Cardiac muscle cell (in vitro differentiated cells and primary cell): ENCODE measurements at places on chromosomes 6 and 20. TPM values are rescaled to one million over a fixed set of nuclear protein-coding genes. Genes with fewer than 3 reads are reported as not detected.

- DNase-seq, result no peak
Observed at GRCh38 chr20:63502671-63503172, 3.8 kb upstream of the EEF1A2 start.

DNA sequence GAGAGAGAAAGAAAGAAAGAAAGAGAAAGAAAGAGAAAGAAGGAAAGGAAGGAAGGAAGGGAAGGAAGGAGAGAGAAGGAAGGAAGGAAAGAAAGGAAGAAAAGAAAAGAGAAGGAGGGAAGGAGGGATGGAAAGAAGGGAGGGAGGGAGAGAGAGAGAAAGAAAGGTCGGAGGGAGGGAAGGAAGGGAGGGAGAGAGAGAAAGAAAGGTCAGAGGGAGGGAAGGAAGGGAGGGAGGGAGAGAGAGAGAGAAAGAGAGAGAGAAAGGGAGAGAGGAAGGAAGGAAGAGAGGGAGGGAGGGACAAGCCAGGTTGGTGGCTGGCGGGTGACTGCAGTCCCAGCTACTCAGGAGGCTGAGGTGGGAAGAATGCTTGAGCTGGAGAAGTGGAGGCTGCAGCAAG, 27.3 kb upstream of the ZNF184 start:
- DNase-seq, result no peak

GRCh38 chr6:124026694-124027093, 223.0 kb downstream of the NKAIN2 start:
- DNase-seq, result peak; percentile 37

GRCh38 chr6:131026243-131026642, 36.8 kb downstream of the EPB41L2 start:
- DNase-seq, result no peak

- peak; percentile 50 for DNase-seq
Observed at GRCh38 chr6:73694711-73695411, 1.1 kb upstream of the CD109 start.

GRCh38 chr20:32599783-32600340, 14.7 kb upstream of the NOL4L start:
- no peak for DNase-seq

DNA sequence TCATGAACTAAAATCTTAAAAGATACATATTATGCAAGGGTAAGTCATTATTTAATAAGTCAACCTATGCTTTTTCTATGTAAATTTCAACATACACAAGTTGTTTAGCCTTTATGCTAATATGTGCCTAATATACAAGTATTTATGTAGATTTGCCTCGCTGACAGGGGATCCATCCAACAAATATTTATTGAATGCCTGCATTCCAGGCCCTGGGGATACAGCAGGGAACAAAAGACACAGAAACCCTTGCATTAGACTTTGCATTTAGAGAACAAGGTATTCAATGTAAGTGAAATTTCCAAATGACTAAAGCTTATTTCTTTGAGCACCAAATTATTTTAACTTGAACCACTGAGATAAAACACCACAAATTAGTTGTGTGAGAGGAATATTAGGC, 19.1 kb downstream of the SERINC1 start:
- no peak for DNase-seq

GRCh38 chr6:30047220-30047619, 13.8 kb upstream of the POLR1H start:
- DNase-seq, result no peak

- no peak for DNase-seq
Observed at GRCh38 chr6:159817951-159818739, 18.1 kb downstream of the PNLDC1 start.

GRCh38 chr20:5910186-5910585, 40.1 kb downstream of the TRMT6 start:
- DNase-seq, result no peak

DNA sequence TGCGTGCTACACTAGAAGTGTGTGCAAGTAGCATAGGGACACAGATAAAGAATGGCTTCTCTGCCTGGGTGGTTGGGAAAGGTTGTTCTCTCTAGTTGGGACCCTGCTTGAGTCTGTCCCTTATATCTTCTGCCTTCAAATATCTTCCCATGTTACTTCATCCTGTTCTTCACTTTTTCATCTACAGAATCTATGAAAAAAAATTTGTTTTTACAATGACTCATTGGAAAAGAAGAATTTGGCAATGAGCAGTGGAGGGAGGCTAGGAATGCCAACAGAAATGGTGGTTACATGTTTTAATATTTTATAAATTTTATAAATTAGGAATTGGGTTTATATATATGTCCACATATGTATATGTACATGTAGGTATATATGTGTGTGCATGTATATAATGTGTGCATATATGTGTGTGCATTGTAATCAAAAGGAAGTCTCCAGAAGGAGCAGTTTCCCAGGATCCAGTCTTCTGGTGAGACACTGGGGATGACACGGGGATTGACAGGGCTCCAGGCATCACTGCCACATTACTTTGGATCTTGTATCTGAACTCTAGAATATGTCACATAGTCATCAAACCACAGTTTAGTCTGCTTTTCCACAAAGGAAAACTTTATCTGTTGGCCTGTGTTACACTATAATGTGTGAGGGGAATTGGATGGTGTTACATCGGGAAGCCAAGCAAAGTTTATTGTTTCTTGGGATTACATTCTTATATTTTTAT, 75.3 kb upstream of the RIPOR2 start:
- no peak for DNase-seq

- DNase-seq, result no peak
Observed at GRCh38 chr20:39211060-39211748, 249.1 kb downstream of the DHX35 start.

GRCh38 chr20:43322851-43323250, 133.1 kb upstream of the PTPRT start:
- no peak for DNase-seq

DNA sequence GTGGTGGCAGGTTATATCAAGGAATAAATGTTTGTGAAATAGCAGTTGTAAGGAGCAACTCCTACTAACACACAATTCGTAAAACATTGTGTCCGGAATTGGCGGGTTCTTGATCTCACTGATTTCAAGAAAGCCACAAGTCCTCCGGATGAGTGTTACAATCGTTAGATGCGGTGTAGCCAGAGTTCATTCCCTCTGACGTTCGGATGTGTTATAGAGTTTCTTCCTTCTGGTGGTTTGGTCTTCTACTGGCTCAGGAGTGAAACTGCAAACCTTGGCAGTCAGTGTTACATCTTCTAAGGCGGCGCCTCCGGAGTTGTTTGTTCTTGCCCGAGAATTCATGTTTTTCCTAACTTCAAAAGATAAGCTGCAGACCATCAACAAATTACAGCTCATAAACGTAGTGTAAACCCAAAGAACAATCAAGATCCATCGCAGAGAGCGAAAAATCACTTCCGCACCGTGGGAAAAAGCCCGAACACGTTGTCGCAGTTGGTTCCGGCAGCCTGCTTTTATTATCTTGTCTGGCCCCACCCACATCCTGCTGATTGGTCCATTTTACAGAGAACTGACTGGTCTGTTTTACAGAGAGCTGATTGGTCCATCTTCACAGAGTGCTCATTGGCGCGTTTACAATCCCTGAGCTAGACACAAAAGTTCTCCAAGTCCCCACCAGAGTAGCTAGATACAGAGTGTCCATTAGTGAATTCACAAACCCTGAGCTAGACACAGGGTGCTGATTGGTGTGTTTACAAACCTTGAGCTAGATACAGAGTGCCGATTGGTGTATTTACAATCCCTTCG, 58.2 kb downstream of the TRIM27 start:
- DNase-seq, result peak; percentile 21

GRCh38 chr6:32298632-32299336, 72.9 kb downstream of the TSBP1 start:
- no peak for DNase-seq

- DNase-seq, result no peak
Observed at GRCh38 chr6:166442131-166442685, 59.5 kb upstream of the MPC1 start.

DNA sequence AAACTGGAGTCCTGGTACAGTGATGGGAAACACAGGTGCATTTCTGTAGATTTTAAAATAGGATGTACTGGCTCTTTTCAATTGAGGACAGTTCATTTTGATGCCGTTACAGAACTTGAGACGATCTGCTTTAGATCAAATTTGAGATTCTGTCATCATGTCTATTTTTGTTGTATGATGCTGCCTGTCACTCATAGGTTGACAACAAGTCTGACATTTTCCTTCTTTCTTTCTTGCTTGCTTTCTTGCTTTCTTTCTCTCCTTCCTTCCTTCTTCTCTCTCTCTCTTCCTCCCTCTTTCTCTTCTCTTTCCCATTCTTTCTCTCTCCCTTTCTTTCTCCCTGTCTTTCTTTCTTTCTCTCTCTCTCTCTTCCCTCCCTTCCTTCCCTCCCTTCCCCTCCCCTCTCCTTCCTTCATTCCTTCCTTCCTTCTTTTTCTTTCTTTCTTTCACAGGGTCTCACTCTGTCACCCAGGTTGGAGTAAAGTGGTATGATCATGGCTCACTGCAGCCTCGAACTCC, 152.6 kb upstream of the SGK1 start:
- DNase-seq, result no peak

GRCh38 chr20:58646257-58646656, 4.8 kb upstream of the STX16 start:
- no peak for DNase-seq

- peak; percentile 12 for DNase-seq
Observed at GRCh38 chr6:122610690-122611455, 668 bp downstream of the PKIB start.

- DNase-seq, result no peak
Observed at GRCh38 chr6:26185004-26185403, 97.8 kb downstream of the HFE start.

- DNase-seq, result no peak
Observed at GRCh38 chr6:130934848-130935585, 107.8 kb downstream of the SMLR1 start.

GRCh38 chr6:156950531-156950930, 173.4 kb downstream of the ARID1B start:
- DNase-seq, result no peak

- no peak for DNase-seq
Observed at GRCh38 chr6:141248021-141248799, 884.5 kb upstream of the GJE1 start.

GRCh38 chr6:30325150-30325872, 1.4 kb upstream of the TRIM39 start:
- no peak for DNase-seq

DNA sequence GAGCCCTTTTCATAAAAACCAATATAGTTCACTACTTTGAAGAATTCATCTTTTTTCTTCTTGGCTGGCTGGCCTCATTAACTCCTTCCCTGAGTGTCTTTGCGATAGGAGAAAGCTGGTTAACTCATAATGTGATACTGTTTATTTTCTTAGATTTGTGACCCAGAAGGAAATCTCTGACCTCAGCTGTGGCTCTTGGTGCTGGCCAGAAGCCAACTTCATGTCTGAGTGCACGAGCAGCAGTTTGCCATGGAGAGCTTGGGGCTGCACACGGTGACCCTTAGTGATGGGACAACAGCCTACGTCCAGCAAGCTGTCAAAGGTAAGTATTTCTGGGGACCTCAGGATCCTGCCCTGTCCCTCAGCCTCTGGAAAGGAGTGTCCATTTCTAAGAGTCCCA, 16.7 kb upstream of the DEF6 start:
- DNase-seq, result no peak

GRCh38 chr6:31525553-31525931, 3.2 kb upstream of the MCCD1 start:
- no peak for DNase-seq

DNA sequence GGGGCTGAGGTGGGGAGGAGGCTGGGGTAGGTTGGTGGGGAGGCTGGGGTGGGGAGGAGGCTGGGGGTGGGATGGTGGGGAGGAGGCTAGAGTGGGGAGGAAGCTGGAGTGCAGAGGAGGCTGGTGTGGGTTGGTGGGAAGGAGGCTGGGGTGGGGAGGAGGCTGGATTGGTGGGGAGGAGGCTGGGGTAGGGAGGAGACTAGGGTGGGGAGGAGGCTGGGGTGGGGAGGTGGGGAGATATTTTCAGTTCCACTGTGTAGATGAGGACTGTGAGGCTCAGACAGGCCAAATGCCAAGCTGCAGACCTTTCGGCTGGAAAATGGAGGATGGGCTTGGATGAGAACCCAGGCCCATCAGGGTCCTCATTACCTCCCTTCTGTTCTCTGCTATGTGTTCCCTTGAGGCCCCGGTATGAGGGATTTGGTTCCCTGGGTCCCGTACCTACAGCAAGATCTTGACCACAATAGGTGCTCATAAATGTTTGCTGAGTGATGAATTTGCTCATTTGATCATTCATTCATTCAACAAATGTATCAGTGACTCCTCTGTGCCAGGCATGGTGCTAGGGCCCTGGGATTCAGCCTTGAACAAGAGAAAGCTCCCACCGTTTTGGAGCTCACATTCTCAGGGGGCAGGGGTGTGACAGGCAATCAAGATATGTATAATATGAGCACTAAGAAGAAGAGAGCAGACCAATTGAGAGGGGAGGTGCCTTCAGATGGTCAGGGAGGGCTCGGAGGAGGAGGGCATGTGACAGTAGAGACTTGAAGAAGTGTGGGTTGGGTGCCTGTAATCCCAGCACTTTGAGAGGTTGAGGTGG, 36.1 kb upstream of the NOL4L start:
- no peak for DNase-seq

DNA sequence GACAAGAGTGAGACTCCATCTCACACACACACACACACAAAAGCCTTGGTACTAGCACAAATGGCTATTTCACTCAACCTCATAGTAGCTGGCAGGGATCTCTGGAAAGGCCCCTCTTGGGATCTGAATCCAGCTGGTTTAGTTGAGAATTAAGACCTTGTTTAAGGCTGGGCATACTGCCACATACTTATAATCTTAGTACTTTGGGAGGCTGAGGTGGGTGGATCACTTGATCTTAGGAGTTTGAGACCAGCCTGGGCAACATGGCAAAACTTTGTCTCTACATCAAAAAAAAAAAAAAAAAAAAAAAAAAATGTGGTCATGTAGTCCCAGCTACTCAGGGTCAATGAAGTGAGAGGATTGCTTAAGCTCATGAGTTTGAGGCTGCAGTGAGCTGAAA, 628.3 kb downstream of the MMUT start:
- DNase-seq, result peak; percentile 24

DNA sequence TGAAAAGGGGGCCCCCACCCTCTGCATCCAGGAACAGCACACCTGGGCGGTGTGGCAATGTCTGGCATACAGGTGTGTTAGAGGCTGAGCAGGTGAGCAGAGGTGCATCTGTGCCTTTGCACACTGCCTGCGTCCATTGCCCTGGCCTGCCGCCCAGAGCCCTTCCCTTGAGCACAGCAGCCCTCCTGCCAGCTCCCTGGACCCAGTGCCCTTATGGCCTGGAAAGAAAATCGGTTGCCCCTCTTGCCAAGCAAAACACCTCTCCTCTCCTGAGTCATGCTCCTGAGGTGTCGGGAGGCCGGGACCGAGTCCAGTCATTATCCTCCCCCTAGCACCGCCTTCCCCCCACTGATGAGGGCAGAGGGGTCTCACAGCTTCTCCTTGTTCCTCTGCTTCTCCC, 259.9 kb downstream of the SMOC2 start:
- DNase-seq, result no peak

ZKSCAN8 gene
- 24.8 and 58.3 TPM in 2 replicates for total RNA-seq

SLA2 gene
- total RNA-seq, result 0.11 and 0.21 TPM in 2 replicates

C20orf144 gene
- 0.21 TPM in 1 of 2 replicates, not detected in the other for total RNA-seq

ADTRP gene
- total RNA-seq, result not detected in 2 replicates

TFAP2B gene
- not detected in 2 replicates for total RNA-seq

CLIC5 gene
- total RNA-seq, result 11.2 and 24.5 TPM in 2 replicates

CRISP1 gene
- total RNA-seq, result not detected in 2 replicates

TAAR1 gene
- total RNA-seq, result not detected in 2 replicates

PPP1R3G gene
- total RNA-seq, result 6.1 and 7.6 TPM in 2 replicates

ELOVL4 gene
- 3.9 and 6.9 TPM in 2 replicates for total RNA-seq

SLC35F1 gene
- 23.1 and 25.5 TPM in 2 replicates for total RNA-seq

DDRGK1 gene
- 57.6 and 107 TPM in 2 replicates for total RNA-seq
